ENCODE measurements at places on chromosomes 1 and 21.
A peak's percentile ranks its signal among the peaks of the same experiment; 100 is the strongest.

DNA sequence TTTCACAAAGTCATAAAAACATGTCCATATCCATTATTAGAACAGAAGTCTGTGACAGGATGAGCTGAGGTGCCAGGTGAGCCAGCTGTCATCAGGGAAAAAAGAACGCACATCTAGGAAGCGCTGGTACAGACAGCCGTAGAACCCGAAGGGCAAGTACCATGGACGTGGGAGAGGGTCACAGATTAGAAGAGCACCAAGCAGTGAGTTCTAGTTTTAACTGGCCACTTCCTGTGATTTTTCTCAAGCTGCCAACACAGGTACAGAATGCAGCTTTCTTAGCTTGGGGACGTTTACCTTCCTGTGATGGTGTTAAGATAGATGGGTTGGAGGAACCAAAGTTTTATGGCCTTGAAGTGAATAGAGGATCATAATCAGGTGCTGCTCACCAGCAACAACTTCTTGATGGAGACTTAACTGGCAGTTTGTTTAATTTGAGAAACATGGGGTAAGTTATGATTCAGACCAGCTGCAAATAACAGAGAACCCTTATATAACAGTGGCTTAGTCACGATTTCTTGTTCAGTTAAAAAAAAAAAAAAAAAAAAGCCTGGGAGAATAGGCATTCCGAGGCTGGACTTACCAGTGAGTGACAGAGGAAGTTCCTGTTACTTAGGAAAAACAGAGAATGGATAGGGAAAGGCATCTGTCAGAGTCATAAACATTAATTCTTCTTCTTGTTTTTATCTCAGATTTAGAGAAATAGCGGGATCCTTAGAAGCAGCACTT lies 30.9 kb downstream of the AGT start:
- DNase-seq, result no peak

DNA sequence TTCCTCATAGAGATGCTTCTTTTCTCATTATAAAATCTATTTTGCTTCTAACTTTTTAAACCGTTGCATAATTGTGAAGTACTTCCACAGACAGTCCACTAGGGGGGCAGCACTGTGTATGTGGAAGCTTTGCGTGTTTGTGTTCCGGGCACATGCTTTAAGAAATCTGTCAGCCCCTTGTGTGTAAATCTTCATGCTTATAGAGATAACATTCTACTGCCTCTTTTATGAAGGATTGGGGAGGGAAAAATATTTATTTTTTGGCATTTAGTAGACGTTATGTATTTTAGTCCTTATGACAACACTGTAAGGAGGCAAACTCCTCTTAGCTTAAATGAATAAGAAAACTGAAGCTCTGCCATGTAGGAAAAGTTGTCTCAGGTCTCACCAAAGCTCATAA lies 157.3 kb upstream of the PTGFR start:
- peak; percentile 3 for DNase-seq

- no peak for DNase-seq
Measured at GRCh38 chr1:87224201-87224600, 104.5 kb upstream of the LMO4 start.

- DNase-seq, result no peak
Measured at GRCh38 chr1:208643005-208643597, 398.9 kb upstream of the PLXNA2 start.

GRCh38 chr1:23736437-23737134 lies 6.7 kb upstream of the ELOA start:
- no peak for DNase-seq

DNA sequence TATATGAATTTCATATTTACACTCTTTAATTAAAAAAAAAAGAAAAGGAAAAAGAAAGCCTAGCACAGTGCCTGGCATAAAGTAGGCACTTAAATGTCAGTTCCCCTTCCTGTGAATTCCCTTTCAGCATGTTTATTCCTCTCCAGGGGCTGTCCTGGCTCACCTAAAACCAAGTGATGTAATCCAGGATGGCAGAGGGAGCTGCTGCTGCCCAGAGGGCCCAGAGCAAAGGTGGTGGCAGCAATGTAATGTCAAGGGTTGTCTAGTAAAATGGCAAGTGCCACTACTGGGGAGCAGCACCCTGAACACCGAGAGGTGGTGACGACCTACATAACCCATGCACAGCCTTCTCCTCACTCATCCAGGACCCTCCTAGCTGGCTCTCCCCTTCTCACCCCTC lies 78.4 kb upstream of the LPGAT1 start:
- DNase-seq, result no peak

GRCh38 chr1:18513995-18514394 lies 33.3 kb downstream of the KLHDC7A start:
- no peak for DNase-seq

DNA sequence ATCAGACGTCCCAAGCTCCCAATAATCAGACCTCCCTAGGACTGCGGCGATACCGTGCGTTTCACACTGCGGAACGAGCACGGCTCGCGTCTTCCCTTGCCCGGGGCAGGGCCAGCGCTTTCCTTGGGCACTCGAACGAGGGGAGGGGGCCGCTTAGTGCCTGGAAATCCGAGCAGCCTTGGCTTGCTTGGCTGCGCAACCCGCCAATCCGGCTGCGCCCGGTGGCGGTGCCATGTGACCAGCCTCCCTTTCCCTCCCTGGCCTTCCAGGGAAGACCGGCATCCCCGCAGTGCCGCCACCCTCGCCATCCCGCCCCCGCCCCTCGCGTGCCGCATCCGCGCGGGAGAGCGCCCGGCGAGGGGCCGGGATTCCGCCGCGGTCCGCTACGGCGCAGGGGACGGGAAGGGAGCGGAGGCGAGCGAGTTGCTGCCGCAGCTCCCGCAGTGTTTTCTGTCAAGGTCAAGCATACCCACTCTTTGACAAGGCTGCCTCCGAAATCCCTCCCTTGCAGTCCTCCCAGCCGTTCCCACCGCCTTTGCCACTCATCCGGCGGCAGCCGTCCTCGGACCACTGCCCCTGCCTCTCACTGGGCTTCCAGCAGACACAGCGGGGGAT lies 8.3 kb upstream of the RNF19B start:
- no peak for DNase-seq

GRCh38 chr1:68196676-68197075 lies 35.6 kb downstream of the WLS start:
- DNase-seq, result no peak

- DNase-seq, result no peak
Measured at GRCh38 chr1:164760569-164760968, 201.6 kb downstream of the PBX1 start.

GRCh38 chr1:225131869-225132268 lies 202.4 kb downstream of the DNAH14 start:
- no peak for DNase-seq

GRCh38 chr1:200334661-200335256 lies 75.1 kb downstream of the ZNF281 start:
- DNase-seq, result no peak

GRCh38 chr21:16264319-16264718 lies 534.5 kb downstream of the USP25 start:
- no peak for DNase-seq

DNA sequence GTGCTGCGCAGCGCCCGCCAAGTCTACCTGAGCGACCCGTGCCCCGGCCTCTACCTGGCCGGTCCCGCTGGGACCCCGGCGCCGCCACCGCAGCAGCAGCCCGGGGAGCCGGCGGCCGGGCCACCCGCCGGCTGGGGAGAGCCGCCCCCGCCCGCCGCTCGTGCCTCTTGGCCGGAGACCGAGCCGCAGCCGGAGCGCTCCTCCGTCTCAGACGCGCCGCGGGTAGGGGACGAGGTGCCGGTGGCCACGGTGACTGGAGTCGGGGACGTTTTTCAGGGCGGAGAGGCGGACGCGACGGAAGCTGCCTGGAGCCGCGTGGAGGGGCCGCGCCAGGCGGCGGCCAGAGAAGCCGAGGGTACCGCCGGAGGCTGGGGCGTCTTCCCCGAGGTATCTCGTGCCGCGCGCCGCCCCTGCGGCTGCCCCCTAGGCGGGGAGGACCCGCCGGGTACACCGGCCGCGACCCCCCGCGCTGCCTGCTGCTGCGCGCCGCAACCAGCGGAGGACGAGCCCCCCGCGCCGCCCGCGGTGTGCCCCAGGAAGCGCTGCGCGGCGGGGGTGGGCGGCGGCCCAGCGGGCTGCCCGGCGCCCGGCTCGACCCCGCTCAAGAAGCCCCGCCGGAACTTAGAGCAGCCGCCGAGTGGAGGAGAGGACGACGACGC lies 646 bp downstream of the IER5 start:
- no peak for DNase-seq

- DNase-seq, result no peak
Measured at GRCh38 chr1:69671363-69672010, 103.8 kb downstream of the LRRC7 start.

DNA sequence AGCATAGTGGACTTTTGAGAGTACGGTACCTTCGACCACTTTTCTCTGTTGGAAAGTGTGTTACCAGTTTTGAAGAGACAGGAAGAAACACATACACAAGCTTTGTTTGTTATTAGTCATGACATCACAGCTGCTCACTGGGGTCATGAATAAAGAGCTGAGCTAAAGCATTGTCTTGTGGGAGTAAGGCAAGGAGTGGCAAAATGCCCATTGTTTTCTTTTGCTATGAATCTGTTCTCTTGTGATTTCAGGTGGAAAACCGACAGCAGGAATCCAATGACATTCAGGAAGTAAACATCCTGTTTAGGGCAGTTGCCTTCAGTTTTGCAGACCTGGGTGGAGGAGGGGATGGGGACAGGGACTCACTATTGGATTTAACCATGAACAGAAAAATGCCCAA lies 66.2 kb downstream of the RGL1 start:
- no peak for DNase-seq

DNA sequence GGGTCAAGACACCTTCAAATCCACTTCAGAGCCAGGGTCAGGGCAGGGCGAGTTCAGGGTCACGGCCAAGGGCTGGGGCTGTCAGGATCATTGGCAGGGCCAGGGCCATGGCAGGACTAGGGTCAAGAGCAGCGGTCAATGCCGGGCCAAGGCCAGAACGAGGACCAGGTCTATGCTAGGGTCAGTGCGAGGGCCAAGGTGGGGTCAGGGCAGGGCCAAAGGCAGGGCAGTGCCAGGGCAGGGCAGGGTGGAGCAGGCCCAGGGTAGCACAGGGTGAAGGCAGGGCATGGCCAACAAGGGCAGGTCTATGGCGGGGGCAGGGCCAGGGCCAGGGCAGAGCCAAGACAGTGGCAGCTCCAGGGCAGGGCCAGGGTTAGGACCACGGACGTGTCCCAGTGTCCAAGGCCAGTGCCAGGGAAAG lies 154.0 kb downstream of the LIPI start:
- no peak for DNase-seq

DNA sequence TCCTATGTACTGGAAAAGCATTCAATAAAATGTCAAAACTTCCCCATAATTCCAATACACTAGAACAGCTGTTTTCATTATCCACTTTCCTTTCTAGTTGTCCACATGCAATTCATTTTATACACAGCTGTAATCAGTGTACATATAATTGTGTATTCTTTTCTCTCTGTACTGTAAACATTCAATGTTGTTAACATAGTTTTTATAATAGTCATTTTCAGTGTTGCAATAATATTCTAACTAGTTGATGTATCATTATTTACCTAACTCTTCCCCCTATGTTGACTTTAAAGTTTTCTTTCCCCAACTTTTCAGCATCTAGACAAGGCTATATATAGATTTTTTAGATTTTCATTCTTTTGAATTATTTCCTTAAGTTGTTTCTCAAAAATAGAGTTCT lies 44.4 kb downstream of the DIPK1A start:
- DNase-seq, result no peak

GRCh38 chr1:38833146-38833545 lies 26.4 kb downstream of the RRAGC start:
- DNase-seq, result no peak

DNA sequence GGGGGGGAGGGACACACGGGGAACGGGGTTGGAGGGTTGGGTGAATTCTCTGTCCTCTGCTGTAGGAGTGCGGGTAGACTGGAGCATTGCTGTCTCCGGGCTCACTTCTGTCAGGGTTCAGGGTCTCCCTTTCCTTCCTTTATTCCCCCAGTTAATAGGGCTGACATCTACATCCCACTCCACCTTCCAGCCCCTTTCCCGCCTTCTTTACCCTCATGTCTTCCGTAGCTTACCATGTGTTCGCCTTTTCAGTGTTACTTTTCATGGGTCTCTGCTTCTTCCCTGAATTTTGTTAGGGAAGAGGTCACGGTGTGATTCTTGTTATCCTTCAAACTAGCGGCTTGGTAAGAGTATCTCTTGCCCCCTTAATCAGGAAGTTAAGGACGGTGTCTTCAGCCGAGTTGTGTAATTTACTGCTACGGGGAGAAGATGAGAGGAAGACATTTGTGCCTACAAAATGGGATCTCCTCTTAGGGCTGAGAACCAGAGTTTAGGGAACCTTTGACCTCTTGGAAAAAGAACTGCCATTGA lies 917 bp downstream of the RAP1A start:
- DNase-seq, result no peak

DNA sequence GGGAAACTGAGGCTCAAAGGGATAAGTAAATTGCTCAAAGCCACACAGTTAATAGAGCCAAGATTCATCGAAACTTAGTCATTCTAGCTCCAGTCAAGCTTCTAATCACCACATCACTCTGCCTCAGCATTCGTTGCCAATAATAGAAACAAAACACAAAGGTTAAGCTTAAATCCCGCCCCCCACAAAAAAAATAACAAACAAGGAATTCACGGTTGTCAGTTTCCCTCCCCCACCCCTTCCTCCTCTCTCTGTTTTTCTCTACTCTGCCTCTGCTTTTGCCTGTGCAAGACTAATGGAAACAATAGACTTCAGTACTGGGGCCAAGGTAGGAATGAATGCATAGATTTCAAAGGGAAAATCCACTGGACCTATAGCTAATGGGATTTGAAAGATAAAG lies 70.7 kb upstream of the ZNF644 start:
- DNase-seq, result no peak

DNA sequence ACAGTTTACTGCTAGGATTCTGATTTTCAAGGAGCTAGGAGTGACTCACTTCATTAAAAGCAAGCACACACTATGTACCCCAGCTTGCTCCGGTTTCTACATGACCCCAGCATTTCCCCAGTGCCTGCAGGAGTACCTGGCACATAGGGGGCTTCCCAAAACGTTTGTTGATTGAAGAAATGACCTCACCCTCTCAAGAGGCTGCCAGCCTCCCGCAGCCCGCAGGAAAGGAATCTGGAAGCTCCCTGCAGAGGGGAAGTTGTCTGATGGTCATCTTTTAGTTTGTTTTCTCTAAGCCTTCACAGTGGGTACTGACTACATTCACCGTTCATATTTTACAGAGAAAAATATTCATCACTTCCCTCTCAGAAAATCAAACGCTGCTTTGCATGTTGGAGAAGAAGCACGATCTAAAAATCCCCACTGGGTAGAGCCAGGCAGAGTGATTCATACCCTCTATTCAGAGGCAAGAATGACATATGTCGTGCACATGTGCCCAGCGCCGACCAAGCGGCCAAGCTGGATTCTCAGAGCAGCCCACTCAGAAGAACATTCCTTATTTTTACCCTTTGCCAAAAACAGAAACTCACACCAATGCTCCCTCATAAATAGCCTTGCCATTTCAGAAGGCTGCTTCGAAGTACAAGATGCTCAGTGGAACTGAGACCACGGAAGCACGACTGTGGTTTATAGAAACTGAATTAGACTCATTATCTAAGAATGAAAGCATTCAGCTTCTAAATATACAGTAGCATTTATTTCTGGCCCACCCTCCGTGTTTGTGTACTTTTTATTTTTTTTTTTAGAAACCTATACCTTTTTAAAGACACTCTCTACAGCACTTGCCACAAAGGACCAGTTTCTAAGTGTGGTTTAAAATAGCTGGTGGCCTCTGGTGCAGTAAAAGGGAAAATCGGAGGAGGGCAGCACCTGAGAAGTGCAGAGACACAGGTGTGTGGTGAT lies 143.2 kb downstream of the MIS18A start:
- no peak for DNase-seq
